Stimulated activated CD4-positive, alpha-beta T cell treated with anti-CD3 and anti-CD28 coated beads, Interleukin-1b, Interleukin-23, amount 100 ng/mL, for 48 hours (primary cell): ENCODE measurements at places on chromosomes 3 and 15.

- DNase-seq: no peak
Observed at GRCh38 chr15:47607695-47608094, 109.6 kb upstream of the SEMA6D start.

GRCh38 chr3:113514265-113514769 is 639 bp downstream of the SPICE1 start:
- no peak for DNase-seq

GRCh38 chr3:152496286-152496685 is 227.6 kb downstream of the MBNL1 start:
- no peak for DNase-seq

- DNase-seq: no peak
Observed at GRCh38 chr3:16738451-16738850, 133.2 kb upstream of the DAZL start.

- no peak for DNase-seq
Observed at GRCh38 chr3:33975463-33975862, 177.0 kb downstream of the PDCD6IP start.

GRCh38 chr3:37611771-37612170 is 249.9 kb upstream of the CTDSPL start:
- DNase-seq: no peak

GRCh38 chr3:188690064-188690463 is 481.7 kb upstream of the TPRG1 start:
- no peak for DNase-seq

GRCh38 chr3:37862219-37862902 is 681 bp downstream of the CTDSPL start:
- peak; percentile 54 for DNase-seq

GRCh38 chr3:68089572-68090011 is 435.2 kb upstream of the SUCLG2 start:
- no peak for DNase-seq
